ENCODE measurements at places on chromosomes 1 and 21.

DNA sequence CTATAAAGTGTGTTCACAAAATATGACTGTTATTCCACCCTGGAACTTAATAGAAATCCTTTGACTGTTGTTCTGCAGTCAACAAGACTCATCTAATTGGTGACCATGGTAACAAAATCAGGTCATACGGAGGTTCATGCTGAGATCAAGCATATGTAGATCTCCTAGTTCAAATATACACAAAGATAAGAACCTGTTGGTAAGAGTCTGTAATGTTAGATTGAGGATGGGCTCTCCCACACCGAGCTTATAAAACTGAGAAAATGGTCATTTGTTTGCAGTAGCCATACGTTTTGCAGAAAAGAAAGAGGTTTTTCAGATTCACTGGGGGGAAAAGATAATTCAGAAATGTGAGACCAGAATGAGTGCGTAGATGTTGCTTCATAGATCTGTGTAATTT is 468.1 kb downstream of the RPS6KC1 start:
- no peak for DNase-seq

- no peak for DNase-seq
These were observed 3.0 kb downstream of the USP1 start for GRCh38 chr1:62439652-62440371.

DNA sequence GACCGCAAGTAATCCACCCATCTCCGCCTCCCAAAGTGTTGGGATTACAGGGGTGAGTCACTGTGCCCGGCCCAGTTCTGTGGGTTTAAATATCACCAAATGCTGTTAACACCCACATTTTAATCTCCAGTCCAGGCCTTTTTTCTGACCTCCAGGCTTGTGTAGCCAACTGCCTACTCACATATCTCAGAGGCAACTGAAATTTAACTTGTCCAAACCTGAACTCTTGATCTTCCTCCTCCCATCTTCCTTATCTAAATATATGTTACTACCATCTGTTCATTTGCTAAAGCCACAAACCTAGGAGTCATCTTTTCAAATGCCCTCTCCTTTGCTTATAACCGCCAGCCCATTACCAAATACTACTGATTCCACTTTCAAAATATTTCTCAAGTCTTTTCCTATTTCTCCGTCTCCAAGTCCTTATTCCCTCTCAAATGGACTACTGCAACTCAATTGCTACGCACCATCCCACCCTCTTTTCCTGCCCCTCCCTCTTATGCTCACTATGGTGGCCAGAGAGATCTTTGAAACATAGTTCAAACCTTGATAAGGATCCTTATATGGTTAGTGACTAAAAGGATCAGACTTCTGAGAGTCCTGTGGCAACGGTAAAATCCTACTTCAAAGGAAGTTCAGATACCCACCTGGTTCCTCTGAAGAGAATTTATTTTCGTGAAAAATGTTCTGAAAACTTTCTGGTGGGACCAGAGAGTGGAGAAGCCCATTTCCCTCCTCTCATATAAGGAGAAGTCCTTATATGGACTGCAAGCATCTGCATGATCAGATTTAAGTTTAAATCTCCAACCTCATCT is 78.5 kb upstream of the CDC42BPA start:
- no peak for DNase-seq

GRCh38 chr1:64946916-64947315 is 19.4 kb downstream of the JAK1 start:
- DNase-seq: no peak

- DNase-seq: no peak
These were observed 241.9 kb downstream of the RWDD3 start for GRCh38 chr1:95475686-95476457.

DNA sequence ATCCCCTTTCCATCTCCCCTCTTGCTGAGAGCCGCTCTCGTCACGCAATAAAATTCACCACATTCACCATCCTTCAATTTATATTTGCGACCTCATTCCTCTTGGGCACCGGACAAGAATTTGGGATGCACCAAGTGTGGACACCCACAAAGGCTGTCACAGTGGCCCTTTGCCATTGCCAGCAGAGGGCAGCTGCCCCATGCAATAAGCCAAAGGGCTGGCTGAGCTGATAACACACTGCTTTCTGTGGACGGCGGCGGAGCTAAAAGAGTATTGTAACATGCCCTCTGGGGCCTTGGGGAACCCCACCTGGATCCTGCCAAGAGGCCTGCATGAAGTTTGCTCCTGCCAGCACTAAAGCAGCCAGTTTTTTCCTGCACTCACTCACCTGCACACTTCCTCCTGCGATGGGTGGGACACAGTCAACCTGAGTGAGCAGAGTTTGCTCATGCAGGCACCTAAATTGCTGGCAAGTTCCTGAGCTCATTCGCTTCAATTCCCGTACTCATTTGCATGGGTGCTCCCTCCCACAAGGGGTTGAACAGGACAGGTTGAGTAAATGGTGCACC is 792.3 kb upstream of the ADAMTS5 start:
- no peak for DNase-seq

GRCh38 chr1:246815693-246816270 is 91.6 kb downstream of the SCCPDH start:
- DNase-seq: no peak

GRCh38 chr1:96259399-96259798 is 462.2 kb upstream of the PTBP2 start:
- DNase-seq: no peak

DNA sequence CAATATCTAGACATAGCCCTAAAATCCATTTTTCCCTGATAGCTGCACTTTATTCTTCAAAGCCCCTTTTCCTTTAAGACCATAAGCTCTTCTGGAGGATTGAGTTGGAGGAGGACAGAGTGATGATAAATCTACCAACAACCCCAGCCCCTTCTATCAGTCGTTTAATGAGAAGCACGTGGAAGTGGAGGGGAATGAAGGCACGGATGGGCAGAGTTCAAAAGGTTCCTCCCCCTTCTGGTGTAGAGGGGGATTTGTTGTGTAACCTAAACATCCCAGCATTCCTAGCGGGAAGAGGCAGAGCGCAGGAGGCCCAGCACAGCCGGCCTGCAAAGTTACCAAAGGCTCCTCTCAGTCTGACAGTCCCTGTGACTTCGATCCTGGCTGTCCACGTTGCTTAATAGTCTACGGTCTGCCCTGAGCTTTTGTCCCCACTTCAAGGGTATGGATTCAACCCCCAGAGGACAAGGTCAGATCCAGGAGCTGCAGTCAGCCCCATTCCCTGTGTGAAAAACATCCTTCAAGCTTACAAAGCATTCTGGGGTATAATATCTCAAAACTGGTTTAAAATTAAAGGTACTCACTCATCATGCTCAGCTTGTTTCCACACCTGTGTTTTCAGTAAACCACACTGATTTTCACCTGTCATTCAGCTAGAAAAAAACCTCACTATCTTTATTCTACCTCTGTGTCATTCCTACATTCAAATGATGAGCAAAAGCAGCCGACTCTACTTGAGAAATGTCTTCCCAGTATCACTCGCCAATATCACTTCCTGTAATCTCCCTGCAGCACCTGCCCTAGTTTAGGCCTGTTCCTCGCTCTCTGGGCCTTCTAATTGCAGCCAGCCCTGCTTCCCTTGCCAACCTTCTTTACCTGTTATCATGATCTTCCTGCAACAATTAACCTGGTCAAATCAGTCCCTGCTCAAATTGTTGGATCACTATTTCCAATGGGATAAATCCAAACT is 117.9 kb downstream of the PLPP3 start:
- no peak for DNase-seq

- no peak for DNase-seq
These were observed 139.3 kb downstream of the NFIA start for GRCh38 chr1:61221642-61222041.

DNA sequence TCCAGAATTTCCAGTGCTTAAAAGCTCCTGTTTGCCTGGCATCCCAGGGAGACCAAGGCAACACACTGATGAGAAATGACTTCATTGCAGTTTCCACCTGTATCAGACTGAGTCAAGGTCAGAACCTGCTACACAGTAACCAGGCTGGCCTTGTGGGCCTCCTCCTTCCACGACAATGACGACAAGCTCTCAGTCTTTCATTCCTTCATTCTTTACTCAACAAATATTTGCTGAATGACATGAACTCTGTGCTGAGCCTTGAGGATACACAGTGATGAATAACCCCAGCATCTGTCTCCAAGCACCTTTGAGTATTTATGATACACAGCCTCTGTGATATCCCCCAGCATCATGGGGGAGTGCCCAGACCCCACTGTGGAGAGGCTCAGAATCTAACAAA is 8.9 kb upstream of the LCE5A start:
- DNase-seq: no peak

GRCh38 chr1:169698976-169699375 is 12.4 kb downstream of the SELL start:
- DNase-seq: no peak

- no peak for DNase-seq
These were observed 194.9 kb downstream of the HIVEP3 start for GRCh38 chr1:41723786-41724185.

DNA sequence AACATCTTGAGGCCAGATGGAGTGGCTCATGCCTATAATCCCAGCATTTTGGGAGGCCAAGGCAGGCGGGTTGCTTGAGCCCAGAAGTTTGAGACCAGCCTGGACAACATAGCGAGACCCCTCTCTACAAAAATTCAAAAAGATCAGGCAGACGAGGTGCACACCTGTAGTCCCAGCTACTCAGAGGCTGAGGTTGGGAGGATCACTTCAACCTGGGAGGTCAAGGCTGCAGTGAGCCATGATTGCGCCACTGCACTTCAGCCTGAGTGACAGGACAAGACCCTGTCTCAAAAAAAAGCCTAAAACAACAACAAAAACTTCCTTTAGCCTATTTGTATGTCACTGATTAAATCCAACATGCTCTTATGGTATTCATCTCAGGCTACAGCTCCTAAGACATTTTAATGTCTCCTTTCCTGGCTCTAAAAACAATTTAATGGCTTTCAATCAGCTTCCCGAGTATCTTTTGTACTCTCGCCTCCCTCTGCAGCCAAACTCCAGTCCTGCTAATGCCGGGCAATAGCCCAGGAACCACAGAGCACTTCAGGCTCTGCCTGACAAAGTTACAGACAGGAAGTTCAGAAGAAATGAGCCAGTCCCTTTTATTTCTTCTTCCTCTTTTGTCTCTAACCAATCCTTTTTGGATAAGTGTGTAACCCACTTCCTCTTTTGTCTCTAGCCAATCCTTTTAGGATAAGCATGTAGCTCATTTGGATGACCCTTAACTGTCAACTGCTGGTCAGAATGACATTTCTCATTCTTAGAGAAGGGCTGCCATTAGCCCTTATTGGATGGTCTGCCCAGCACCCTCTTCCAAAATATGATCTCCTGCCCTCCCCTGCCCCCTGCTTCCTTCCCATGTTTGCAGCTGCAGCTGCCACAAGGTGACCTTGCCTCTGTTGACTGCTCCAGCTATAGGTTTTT is 6.6 kb upstream of the DOP1B start:
- no peak for DNase-seq

- no peak for DNase-seq
These were observed 616.7 kb downstream of the NPHP4 start for GRCh38 chr1:5375481-5375880.

GRCh38 chr1:42219627-42220026 is 55.1 kb upstream of the GUCA2A start:
- no peak for DNase-seq

DNA sequence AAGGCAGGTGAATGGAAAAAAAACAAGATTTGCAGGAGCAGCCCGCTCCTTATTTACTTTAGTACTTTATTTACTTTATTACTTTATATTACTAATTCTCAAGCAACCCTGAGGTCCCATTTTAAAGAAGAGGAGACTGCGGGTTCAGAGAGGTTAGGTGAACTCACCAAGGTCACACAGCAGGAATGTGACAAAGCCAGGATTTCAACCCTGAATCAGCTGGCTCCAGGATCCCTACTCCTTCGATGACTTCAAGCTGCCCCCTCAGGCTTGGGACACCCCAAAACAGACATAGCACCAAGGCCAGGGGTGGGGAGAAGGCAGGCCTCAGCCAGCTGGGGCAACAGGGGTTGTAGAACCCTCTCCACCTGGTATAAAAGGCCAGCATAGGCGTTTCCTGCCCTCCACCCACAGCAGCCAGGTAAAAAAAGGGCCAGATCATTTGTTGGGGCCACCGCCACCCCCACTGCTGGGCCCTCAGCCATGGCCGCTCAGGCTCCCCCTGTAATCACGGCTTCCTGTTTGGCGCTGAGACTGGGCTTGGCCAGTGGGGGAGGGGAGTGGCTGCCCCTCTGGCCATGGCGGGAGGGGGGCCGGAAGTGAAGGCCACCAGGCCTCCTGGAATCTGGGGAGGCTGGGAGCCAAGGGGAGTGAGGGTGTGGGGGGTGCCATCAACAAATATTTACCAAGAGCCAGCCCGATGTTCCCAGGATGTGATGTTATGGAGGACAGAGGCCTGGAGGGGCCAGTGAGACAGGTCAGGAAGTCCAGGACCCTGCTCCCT is 6.6 kb downstream of the SDC3 start:
- DNase-seq: no peak

DNA sequence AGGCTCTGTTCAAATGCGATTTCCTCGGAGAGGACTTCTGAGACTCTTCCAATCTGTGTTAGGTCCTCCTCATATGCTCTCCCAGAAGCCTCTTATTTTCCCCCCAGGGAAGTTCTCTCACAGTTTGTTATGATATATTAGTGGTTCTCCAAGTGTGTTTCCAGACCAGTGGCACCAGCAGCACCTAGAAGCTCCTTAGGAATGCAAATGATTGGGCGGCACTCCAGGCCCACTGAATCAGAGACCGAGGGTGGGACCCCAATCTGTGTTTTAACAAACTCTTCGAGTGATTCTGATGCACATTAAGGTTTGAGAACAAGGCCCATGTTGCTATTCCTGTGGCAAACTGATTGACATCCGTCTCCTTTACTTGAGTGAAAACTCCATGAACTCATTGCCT is 63.0 kb downstream of the NMNAT2 start:
- DNase-seq: no peak

GRCh38 chr1:231200388-231201031 is 38.7 kb downstream of the TRIM67 start:
- no peak for DNase-seq

DNA sequence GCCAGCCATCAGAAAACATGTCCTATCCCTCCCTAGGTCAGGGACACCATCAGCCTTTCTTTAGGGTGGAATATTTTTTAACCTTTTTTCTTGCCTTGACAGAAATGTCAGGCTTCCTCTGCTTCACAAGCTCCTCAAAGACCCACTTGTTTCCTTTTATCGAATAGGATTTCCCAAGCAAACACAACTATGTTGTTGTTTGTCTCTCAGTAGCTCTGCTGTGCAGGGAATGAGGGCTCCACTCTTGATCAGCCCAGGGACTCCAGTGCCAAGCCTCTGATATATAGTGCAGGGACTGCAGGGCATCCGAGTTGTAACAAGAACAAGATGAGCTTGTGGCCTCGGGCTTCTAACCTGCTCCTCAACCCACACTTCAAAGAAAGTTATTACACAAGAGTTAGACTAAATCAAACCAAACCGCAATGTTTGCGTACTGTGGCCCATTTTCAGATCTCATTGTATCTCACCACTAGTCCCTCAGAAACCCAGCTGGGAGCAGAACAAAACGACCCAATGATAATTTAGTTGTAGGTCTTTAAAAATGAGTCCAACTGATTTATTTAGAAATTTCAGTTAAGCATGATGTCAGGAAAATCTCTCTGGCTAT is 108.1 kb downstream of the ATG4C start:
- DNase-seq: no peak

- DNase-seq: no peak
These were observed 1157.4 kb downstream of the KCNT2 start for GRCh38 chr1:195450794-195451193.
